ENCODE measurements at places on chromosomes 7 and 10.

GRCh38 chr10:59879363-59879913 lies 26.9 kb downstream of the CCDC6 start:
- peak; percentile 8 for DNase-seq

GRCh38 chr7:152733286-152733934 lies 26.1 kb upstream of the ACTR3B start:
- no peak for DNase-seq

DNA sequence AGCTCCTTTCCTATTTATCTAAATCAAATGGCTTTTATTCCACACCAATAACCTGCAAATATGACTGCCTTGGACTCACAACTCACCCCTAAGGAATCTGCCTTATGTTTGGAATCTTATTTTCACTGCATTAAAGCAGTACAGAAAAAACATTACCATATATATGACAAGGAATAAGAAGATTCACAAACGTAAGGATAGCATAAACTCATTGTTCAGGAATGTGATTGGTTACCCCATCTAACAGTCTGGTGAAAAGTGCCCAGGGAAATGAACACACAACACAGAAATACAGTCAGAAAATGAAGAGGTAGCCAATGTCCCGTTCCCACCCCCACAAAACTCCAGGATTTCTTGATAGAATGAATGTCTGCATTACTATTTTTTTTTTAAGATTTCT lies 2.0 kb downstream of the PPP3CB start:
- no peak for DNase-seq

DNA sequence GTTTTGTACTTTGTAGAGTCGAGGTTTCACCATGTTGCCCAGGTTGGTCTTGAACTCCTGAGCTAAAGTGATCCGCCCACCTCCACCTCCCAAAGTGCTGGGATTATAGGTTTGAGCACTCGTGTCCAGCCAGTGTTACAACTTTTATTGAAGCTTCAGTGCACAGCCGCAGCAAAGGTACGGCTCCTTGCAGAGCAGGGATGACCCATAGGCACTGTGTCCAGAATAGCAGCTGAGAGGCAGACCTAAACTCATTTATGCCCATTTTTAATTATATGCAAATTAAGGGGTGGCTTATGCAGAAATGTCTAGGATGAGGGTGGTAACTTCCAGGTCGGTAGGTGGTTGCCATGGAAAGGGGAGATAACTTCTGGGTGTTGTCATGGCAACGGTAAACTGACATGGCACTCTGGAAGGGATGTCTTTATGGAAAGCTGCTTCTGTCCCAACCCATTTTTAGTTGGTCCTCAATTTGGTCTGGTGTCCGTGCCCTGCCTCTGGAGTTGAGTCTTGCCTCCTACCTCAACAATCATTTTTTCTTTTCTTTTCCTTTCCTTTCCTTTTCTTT lies 22.7 kb downstream of the NYAP1 start:
- no peak for DNase-seq

- DNase-seq: no peak
Observed at GRCh38 chr7:30466266-30466665, 12.3 kb downstream of the NOD1 start.

DNA sequence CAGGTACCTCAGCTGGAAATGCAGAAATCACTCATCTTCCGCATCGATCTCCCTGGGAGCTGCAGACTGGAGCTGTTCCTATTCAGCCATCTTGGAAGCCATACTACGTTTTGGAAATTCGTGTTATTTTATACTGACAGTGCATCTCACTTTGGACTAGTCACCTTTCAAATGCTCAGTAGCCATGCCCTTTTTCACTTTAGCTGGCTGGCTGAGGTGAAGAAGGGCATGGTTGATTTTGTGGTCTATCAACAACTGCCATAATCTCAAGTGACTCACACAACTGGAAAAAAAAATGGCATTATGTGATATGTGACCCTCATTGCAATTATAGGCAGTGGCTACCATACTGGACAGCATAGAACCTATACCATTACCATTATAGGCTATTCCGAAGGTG lies 100.5 kb downstream of the CCDC71L start:
- no peak for DNase-seq

GRCh38 chr10:61592581-61592980 lies 70.1 kb upstream of the CABCOCO1 start:
- DNase-seq: no peak

DNA sequence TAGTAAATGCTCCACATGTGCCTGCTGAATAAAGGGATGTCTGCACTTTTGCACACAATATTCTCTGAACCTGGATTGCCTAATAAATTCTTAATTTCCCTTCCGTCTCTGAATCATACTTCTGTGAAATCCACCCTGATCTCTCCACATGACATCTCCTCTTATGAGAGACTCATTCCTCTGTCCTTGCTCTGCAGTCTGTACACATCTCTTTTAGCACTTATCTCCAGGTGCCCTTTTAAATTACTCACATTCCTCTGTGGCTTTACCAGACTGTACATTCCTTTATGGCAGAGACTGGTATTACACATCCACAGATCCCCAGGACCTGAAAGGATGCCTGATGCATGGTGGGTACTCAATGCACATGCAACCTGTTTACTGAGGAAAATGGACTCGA lies 527.6 kb downstream of the PHTF2 start:
- no peak for DNase-seq
